Hematopoietic multipotent progenitor cell treated with erythropoietin and hydrocortisone succinate and interleukin-3 and kit ligand, for 8 days (in vitro differentiated cells): ENCODE measurements at places on chromosomes 2 and 18.
A peak's percentile ranks its signal among the peaks of the same experiment; 100 is the strongest.

- peak; percentile 9 for DNase-seq
These were observed 472.2 kb upstream of the DCC start for GRCh38 chr18:51867767-51868166.

- peak; percentile 10 for DNase-seq
These were observed 164.0 kb upstream of the REG3G start for GRCh38 chr2:78861546-78861945.

DNA sequence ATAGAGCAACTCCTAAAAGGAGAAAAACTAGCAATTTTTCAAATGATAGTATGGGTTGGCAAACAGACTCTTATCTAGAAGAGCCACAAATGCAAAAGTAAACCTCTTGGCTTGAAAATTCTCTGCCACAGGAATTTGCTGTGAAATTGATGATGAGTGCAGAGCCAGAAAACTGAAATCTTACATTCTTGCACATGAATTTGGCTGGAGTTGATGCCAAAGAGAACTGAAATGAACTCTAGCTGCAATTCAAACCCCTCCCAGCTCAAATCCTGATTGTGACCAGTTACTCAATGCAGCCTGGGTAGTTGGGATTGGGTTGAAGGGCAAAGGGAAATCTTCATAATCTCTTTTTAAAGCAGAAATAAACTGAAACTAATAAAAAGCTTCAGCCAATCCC is 266.6 kb downstream of the PDE11A start:
- no peak for DNase-seq

DNA sequence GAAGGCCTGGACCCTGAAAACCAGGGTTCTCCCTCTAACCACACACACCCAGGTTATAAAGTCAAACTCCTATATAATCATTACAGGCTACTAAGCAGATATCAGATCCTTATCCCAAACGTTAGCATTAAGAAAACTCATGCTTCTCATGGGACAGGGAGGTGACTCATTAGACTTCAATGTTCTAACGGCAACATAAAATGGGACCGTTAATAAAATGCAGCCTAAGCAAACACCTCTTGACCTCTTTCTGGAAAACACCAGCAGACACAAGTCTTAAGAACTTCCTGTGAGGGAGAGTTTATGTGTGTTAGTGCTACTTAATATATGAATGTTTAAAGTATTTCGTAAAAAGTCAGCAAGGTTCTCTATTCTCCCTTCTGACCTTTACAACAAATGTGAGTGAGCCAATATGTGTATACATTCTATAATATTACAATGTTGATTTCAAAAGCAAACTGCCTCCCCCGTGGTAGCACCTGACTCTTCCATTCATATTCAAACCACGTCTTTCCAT is 31.7 kb downstream of the LPIN2 start:
- DNase-seq, result no peak

DNA sequence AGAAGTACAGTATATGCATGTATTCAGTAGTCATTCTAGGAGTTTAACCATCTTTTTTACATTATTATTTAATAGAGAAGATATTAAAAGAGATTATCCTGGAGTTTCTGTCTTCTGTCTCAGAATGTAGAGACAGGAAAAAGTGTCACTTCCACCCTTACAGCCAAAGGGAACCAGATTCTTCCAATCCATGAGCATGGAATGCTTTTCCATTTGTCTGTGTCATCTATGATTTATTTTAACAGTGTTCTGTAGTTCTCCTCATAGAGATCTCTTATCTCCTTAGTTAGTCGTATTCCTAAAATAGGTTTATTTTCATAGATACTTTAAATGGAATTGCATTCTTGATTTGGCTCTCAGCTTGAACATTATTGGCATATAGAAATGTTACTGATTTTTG is 959.5 kb upstream of the PIK3C3 start:
- DNase-seq, result no peak

DNA sequence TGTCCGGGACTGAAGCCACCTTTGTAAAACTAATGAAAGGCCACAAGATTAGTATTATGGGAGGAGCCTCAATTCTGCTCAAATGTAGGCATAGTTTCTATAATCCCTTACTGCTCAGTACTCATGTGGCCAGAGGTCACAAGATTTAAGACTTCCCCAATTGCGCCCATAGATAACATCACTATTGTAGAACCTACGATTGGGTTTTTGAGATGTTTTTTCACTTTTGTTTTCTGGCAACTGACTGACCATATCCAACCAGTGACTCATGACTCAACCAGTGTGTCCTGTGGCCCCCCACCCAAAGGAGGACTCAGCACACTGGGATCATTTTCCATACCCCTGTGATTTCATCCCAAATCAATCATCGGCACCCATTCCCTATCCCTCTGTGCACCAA is 15.2 kb upstream of the TSPYL6 start:
- DNase-seq, result no peak

DNA sequence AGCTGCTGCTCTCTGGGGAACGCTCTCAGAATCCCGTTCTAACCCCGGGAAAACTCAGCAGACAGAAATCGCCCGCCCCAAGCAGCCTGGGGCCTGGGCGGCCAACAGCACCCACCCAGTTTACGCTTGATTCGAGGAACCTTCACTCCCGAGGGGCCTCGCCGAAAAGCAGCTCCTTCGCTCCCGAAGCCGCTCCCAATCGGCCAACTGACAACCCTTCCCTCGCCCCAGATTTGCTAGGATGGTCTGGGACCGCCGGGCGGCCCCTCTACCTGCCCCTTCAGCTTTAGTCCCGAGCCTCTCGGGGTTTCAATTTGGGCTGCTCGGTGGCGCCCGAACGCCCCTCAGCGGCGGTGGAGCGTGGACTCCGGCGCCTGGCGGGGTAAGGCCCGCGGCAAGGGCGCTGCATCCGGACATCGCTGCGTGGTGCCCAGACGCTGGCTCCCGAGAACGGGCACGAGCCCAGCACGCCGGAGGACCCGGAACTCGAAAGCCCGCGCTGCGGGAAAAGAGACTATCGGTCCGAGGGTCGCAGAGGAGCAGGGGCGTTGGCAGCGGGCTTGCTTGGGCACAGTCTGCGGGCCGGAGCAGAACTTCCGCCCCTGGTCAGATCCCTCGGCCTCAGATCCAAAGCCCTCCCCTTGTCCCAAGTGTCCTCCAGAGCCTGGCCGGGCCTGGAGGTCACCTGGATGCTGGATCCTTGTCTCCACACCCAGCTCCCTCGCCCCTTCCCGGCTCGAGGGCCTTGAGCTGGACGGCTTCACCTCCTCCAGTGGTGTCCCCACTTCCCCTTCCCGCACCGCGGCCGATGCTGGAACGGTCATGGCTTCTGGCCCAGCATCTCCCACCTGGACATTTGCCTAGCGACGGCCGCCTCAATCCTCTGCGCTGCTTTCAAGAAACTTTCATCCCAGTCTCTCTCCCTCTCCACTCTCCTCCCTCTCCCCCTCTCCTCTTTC is 3.0 kb upstream of the OTX1 start:
- no peak for DNase-seq

DNA sequence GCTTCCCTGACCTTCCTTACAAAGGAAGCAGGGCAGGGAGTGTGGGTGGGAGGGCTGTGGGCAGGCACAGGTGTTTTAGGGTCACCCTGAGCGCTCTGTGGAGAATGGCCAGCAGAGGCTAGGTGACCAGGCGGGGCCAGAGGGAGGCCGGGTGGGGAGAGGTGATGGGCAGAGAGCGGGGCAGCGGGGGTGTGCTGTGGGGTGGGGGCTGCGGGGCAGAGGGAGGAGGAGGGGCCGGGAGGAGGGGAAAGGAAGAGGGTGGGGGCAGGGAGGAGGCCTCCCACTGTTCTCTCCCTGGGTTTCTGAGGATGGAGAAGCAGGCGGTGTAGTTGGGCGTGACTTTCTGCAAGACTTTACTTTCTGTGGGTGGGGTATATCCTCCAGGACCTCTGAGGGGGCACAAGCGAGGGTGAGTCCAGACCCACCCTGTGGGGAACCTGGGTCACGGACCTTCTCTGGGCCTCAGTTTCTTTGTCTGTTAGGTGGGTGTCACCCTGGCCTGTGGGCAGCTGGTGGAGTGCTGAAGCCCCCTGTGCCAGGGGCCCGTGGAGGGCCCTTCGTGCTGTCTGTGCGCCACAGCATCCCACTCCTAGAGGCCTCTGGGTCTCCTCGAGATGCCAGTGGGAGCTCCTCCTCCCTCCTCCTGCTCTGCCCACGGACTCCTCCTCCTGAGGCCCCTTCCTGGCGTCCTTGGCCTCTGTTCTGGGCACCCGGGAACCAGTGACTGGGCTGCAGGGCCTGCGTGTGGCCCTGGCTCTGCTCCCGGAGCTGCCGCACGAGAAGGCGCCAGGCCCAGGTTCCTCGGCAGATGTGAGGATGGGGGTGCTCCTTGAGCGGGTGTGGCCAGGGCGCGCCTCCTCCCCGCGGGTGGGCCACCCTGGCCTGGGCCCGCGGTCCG is 6.3 kb upstream of the NEU4 start:
- DNase-seq, result no peak

GRCh38 chr2:183019718-183020442 is 18.4 kb downstream of the NCKAP1 start:
- no peak for DNase-seq

GRCh38 chr2:129165006-129165405 is 814.5 kb upstream of the RAB6C start:
- DNase-seq, result no peak

DNA sequence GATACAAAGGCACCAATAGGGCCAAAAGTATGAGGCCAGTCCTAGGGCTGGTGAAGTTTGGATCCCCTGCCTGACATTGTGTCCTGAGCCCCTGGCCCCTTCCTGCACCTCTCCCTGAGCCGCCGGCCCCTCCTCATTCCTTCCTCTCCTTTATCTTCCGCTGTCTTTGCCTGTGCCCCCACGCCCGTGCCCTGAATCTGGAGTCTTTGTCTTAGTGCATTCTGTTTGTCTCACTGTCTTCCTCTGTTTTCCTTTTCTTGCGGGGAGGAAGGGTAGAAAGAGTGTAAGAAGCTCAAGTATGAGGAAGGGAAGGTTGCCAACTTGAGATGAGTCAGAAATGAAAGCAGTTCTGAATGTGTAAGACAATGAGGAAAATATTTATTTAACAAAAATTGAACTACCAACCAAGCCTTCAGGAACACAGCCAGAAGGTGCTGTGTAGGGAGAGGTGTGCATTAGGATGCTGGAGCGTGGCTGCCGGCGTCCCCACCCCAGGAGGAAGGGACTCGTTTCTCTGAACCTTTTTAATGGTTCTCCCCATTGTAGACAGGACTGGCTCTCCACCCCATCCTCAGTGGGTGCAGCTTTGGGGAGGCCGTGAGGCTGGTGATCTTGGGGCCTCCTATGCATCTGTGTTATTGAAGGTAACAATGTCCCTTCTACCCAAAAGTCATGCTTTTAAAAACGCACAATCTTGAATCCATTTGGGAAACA is 133.1 kb downstream of the NEDD4L start:
- DNase-seq, result no peak

- DNase-seq, result no peak
These were observed 141.3 kb downstream of the GBX2 start for GRCh38 chr2:236026841-236027240.

GRCh38 chr2:183995632-183996031 is 602.7 kb upstream of the ZNF804A start:
- no peak for DNase-seq

DNA sequence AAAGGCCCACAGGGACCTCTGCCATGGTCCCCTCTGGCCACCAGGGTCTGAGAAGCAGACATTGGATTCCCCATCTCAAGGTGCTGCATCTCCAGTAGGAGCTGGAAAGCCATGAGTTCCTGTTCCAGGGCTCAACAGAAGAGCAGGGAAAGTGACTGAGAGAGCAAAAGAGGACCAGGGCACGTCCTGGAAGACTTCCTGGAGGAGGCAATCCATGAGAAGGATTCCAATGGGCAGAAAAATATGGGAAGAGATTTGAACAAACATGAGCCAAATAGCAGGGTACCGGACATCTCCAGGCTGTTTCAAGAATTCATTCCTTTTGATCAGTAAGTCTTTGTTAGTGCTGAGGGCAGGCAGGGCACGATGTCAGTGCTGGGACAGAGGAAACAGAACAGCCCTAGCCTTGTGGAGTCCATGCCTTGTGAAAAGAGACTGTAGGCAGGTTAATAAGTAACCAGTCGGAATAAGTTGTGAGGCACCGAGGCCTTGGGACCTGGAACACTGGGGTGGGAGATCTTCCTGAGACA is 72.8 kb upstream of the TWIST2 start:
- no peak for DNase-seq

- DNase-seq, result no peak
These were observed 138.7 kb downstream of the MGAT5 start for GRCh38 chr2:134392442-134393074.

- DNase-seq, result no peak
These were observed 50.8 kb upstream of the CWC22 start for GRCh38 chr2:180057706-180058412.

DNA sequence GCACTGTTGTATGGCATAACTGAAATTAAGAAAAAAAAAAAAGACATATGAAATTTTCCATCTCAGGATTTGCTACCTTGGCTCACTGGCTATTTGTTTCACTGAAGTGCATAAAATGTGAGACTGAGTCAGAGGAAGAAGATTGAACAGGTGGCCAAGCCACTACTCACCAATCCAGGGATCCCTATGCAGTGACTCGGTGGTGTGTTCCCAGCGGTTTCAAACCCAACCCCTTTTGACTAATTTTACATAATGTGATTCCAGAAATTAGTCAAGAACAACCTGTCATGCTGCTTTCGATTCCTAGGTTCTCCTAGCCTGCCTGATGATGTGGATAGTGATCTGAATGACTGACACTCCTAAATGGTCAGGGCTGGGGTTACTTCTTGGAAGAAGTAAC is 77.3 kb downstream of the KLHL14 start:
- no peak for DNase-seq

GRCh38 chr2:222360146-222360545 is 61.3 kb upstream of the PAX3 start:
- no peak for DNase-seq

DNA sequence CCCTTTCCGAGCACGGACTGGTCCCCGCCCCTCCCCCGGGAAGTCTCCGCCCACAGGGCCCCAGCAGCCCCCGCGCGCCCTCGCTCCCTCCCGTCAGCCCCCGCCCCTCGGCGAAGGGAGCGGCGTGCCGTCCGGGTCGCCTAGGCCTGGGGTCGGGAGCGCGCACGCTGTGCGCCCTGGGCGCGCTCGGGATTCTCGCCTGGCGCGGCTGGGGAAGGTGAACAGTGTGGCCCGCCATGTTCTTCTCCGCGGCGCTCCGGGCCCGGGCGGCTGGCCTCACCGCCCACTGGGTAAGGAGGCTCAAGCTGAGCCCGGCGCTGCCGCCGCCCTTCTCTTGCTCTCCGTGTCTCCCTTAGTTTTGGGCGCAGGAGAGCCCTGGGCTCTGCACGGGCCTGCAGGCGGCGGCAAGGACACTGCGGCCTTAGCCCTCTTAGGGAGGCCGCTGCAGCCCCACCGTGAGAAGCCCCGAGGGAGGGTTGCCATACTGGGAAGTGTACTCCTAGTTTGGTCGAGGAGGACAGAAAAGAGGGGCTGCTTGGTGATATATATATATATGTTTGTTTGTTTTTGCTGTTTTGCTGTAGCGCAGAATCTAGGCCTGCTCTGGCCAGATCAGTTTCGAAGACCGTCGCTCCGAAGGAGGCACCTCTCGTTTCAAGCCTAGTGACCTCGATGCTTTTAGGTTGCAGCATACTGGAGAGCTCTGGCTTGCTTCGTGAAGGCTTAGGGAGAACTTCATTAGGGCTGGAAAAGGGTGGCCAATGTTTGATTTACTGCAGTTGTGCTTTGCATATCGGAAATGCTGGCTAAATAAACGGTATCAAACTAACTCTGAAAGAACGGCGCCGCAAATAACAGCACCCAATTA is at the start of gene NDUFV2:
Gene NDUFV2 (plus strand): TSS at position 192 of the 868 bp plus-strand sequence. CDS start 45 bp downstream, at position 237.
- peak; percentile 93 for DNase-seq

- no peak for DNase-seq
These were observed 49.1 kb downstream of the MYO7B start for GRCh38 chr2:127584516-127585033.

- DNase-seq, result peak; percentile 91
These were observed 70.1 kb downstream of the BOLA3 start for GRCh38 chr2:74077636-74078035.

GRCh38 chr2:196944570-196944969 is 18.1 kb upstream of the PGAP1 start:
- DNase-seq, result no peak

GRCh38 chr2:143640826-143641225 is 511.6 kb downstream of the ARHGAP15 start:
- DNase-seq, result no peak
